ENCODE measurements at places on chromosomes 13 and 19. TPM values are rescaled to one million over a fixed set of nuclear protein-coding genes. Genes with fewer than 3 reads are reported as not detected.

Gene ZIK1
- total RNA-seq: 10.6 TPM

DNA sequence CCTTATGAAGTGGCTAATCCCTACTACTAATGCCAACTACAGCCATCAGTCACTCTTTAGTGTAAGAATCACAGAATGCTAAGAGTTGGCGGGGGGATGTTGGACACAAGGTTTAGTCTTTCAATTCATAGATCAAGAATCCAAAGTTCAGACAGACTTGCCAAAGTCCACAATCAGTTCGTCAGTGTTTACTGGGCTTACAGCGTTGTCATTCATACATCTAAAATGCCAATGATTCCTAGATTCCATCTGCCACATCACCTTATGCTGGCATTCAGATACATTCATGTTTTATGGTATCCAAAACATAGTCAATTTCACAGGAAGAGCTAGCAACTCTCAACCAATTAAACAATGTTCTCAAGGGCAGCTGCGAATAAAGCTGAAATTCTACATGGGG, 18.1 kb downstream of the RCBTB2 start:
- no peak overlapping the region for H3K27ac ChIP-seq
- no peaks in the 10 kb centered on the region for H3K27me3 ChIP-seq
- peaks cover 10% of the 10 kb centered on the region for H3K4me1 ChIP-seq
- peaks cover 62% of the 10 kb centered on the region for H3K36me3 ChIP-seq
- no peak for DNase-seq

DNA sequence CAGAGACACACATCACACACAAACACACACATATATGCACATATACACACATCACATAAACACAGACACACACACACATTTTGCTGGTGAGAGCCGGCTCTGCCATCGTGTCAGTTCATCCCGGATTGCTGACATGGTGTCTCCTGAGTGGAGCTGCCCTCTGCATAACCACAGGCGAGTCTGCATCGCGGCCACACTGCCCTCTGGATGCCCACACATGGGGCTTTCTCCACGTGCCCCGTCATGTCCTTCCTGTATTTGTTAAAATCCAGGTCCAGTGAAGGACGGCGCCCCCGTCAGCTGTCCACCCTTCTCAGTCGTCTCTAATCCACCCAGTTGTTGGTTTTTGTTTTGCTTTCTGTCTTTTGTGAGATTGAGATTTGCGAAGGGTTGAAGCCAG, 52.6 kb upstream of the F7 start:
- H3K4me1 ChIP-seq: no peaks in the 10 kb centered on the region
- no peak overlapping the region for H3K4me3 ChIP-seq
- H3K27me3 ChIP-seq: no peaks in the 10 kb centered on the region
- no peak overlapping the region for H3K27ac ChIP-seq
- no peak for DNase-seq

DNA sequence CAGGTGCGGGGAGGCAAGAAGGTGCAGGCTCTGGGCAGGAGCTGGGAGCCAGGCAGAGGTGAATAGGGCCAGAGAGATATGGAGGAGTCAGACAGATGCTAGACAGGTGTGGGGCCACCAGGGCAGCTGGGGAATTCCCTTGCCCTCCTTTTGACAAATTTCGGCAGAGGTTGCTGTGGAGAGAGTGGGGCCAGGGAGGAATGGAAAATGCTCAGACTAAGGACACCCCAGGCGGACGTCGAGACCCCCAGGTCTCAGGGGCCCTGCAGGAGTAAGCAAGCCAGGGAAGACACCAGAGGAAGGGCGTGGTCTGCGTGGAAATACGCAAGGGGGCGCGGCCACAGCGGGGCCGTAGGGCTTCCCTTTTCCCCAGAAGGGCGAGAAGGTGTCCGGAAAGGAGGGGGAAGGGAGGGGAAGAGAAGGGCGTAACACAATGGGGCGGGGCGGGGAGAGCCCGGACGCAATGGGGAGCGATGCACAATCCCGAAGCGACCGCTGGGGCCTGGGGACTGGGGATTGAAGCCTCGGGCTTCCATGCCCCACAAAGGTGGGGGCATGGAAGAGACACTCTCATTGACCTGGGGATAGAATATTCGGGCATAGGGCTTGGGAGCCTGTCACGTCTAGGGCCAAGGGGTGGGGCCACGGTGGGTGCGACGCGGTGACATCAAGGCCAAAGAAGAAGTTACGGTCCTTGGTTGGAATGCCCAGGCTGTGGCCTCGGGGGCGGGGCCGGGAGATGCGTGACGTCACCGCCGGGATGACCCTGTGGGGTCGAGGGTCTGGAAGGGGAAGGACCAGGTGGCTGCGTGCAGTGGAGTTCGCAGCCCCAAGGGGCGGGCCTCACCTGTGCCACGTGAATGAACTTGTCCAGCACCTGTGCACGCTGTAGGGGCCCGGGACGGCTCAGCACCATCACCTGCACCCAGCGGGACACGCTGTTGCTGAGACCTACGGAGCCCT, 8.2 kb downstream of the RASGRP4 start:
- H3K27ac ChIP-seq: peak overlapping the region; percentile 66
- no peaks in the 10 kb centered on the region for H3K27me3 ChIP-seq
- peaks cover 13% of the 10 kb centered on the region for H3K4me1 ChIP-seq

Gene CPAMD8
- 0.21 TPM for total RNA-seq

GRCh38 chr19:23802290-23802689, 43.6 kb upstream of the ZNF681 start:
- H3K27ac ChIP-seq: peak overlapping the region; percentile 27
- H3K4me3 ChIP-seq: peak overlapping the region; percentile 27
- DNase-seq: no peak
- peaks cover 13% of the 10 kb centered on the region for H3K4me1 ChIP-seq
- peaks cover 19% of the 10 kb centered on the region for H3K36me3 ChIP-seq

Gene SYNGR4
- total RNA-seq: not detected

- peaks cover 40% of the 10 kb centered on the region for H3K27me3 ChIP-seq
- DNase-seq: peak; percentile 67
- no peaks in the 10 kb centered on the region for H3K36me3 ChIP-seq
These were observed 441.5 kb upstream of the KLF12 start for GRCh38 chr13:74575729-74576125.

DNA sequence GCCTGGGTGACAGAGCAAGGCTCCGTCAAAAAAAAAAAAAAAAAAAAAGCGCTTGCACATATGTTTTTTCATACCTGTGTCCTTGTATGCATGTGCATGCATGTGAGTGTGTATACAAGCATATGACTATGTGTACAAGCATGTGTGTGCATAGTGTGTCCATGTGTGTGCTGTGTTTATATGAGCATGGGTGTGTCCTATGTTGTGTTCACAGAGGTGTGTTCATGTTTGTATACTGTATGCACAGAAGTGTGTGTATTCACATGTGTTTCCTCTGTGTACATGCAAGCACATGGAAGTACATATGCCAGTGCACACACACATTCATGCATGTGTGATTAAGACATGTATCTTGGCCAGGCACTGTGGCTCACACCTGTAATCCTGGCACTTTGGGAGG, 17.1 kb downstream of the MYO9B start:
- peaks cover 51% of the 10 kb centered on the region for H3K4me1 ChIP-seq
- no peak overlapping the region for H3K27ac ChIP-seq
- no peak for DNase-seq
- peaks cover 23% of the 10 kb centered on the region for H3K36me3 ChIP-seq

DNA sequence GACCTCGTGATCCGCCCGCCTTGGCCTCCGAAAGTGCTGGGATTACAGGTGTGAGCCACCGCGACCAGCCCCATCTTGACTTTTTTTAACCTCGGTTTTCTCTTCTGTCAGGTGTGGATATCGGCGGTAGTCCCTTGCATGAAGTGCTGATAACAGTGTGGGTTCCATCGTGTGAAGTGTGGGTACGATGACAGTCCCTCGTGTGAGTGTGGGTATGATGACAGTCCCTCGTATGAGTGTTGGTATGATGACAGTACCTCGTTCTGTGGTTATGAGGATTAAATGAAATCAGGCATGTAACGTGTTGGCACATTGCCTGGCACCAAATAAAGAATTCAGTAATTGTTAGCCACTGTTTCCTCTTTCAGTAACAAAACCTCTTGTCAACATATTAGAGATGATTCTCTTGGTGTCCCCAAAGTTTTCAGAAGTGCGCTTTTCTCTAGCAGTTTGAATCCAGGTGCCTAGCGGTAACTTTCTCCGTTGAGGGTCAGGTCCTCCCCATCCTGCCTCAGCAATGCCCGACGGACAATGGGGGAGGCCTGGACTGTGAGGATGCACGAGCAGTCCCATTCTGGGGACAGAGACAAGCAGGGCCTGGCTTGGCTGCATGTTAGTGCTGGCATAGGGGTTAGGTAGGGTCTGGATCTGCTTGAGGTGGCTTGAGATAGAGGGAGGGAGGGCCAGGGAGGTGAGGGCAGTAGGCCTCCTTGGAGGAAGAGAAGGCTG, 15.3 kb downstream of the GATAD2A start:
- H3K27me3 ChIP-seq: no peaks in the 10 kb centered on the region
- peaks cover 11% of the 10 kb centered on the region for H3K36me3 ChIP-seq
- H3K27ac ChIP-seq: peak overlapping the region; percentile 67
- DNase-seq: peak; percentile 59

DNA sequence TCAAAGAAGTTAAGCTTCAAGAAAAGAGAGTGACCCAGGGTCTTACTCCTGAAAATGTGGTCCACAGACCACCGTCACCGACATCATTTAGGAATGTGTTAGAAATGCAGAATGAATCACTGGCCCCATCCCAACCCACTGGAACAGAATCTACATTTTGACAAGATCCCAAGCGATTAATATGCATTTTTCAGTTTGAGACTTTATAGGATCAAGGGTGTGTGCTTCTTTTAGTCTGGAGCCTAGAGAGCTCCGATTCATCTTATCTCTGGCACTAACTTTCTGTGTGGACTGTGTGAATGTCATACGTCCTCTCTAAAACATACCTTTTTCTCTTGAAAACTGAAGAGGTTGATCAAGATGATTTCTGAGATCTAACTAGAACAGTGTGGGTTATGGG, 484.8 kb downstream of the MYO16 start:
- no peak for DNase-seq
- H3K4me3 ChIP-seq: no peak overlapping the region
- H3K36me3 ChIP-seq: no peaks in the 10 kb centered on the region

Gene SIGLEC12
- total RNA-seq: 3.9 TPM

Gene LILRB2
- total RNA-seq: not detected

Gene HAUS5
- total RNA-seq: 49.0 TPM

DNA sequence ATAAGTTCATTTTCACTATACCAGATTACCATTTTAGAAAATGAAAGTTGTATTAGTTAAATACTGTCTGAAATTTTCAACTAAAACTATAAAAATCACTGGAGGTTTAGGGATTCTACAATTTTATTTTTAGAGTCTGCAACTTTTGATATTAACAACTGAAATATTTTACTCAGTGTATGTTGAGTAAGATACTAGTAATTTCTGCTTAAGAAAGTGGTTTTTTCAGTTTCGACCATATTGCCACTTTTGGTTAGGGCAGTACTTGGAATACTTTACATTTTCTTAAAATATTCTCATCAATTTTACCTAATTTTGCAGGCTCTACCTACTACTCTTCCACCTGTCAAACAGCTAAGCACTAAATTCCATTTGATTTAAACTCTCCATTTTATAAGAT, 59.6 kb downstream of the KCNRG start:
- H3K4me3 ChIP-seq: no peak overlapping the region
- H3K36me3 ChIP-seq: peaks cover 54% of the 10 kb centered on the region
- H3K27ac ChIP-seq: no peak overlapping the region

Gene PSG2
- total RNA-seq: not detected

DNA sequence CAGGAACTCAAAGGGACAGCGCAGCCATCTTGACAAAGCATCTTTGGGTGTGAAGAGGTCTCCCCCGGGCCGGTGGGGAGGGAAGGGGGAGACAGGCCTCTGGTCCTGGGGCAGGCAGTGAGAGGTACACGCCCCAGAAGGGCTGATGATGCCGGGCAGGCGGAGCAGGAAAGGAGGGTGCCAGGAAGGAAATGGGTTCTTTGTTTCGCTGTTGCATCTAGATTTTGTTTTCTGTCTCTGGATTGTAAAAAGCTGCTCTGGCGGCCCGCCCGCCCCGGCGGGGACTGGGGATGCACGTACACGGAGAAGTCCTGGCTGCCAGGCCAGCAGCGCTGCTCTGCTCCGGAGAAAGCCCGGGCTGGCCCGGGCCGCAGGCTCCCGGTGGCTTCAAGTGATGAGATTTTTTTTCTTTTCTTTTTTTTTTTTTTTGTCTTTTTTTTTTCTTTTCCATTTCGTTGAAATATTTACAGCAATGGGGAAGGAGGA, 13.2 kb upstream of the ASF1B start:
- H3K27ac ChIP-seq: peak overlapping the region; percentile 85
- H3K27me3 ChIP-seq: no peaks in the 10 kb centered on the region
- H3K4me3 ChIP-seq: peak overlapping the region; percentile 69
- peaks cover 19% of the 10 kb centered on the region for H3K4me1 ChIP-seq

- DNase-seq: no peak
- H3K27ac ChIP-seq: no peak overlapping the region
- H3K4me1 ChIP-seq: no peaks in the 10 kb centered on the region
- H3K36me3 ChIP-seq: peaks cover under 1% of the 10 kb centered on the region
- no peak overlapping the region for H3K4me3 ChIP-seq
These were observed 168.6 kb upstream of the RFC3 start for GRCh38 chr13:33649212-33649878.

Gene ZNF846
- 9.6 TPM for total RNA-seq

Gene KIR3DL1
- 0.28 TPM for total RNA-seq

Gene FPR2
- total RNA-seq: not detected

Gene UHRF1
- total RNA-seq: 154 TPM

- H3K27me3 ChIP-seq: no peaks in the 10 kb centered on the region
- H3K4me1 ChIP-seq: no peaks in the 10 kb centered on the region
- H3K4me3 ChIP-seq: no peak overlapping the region
- peaks cover 2% of the 10 kb centered on the region for H3K36me3 ChIP-seq
These were observed 122.9 kb downstream of the RFC3 start for GRCh38 chr13:33940898-33941297.

Gene SUPT20H
- total RNA-seq: 78.2 TPM

Gene COL4A2
- total RNA-seq: not detected

- no peak overlapping the region for H3K4me3 ChIP-seq
- H3K27ac ChIP-seq: no peak overlapping the region
- no peak for DNase-seq
- no peaks in the 10 kb centered on the region for H3K27me3 ChIP-seq
- H3K4me1 ChIP-seq: no peaks in the 10 kb centered on the region
These were observed 263.7 kb downstream of the TEX29 start for GRCh38 chr13:111584101-111584672.

DNA sequence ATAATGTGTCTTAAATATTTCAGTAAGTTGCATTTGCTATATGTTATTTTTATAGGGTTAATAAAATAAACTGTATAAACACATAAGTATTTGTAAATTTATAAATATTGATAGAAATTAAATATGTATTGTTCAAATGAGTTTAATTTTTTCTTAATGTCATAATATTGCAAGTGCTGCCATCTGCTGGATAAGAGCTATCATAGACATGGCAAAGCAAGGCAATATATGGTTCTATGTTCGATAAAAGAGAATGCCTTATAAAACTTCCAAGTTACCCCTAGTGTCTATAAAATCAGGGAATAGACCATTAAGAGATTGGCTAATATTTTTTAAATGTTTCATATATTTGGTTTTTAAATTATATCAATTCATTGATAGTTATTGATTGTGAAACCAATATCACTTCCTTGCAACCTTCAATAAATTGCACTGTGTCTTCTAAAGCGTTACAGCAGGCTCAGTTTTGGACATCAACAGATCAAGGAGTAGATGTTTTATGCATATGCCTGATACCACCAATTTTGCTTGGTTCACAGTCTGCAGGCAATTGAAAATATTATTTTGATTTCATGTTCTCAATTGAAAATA, 29.0 kb upstream of the SLITRK6 start:
- no peaks in the 10 kb centered on the region for H3K27me3 ChIP-seq
- no peak overlapping the region for H3K4me3 ChIP-seq
- no peaks in the 10 kb centered on the region for H3K36me3 ChIP-seq
- H3K4me1 ChIP-seq: no peaks in the 10 kb centered on the region

Gene CD33
- total RNA-seq: 6.2 TPM

Measured in activated CD8-positive, alpha-beta memory T cell treated with anti-CD3 and anti-CD28 coated beads, Interleukin-2, amount 10 ng/mL, durations not matched to agents 7 days and 5 days (primary cell).